Stimulated activated CD4-positive, alpha-beta T cell treated with anti-CD3 and anti-CD28 coated beads, Interleukin-1b, Interleukin-23, amount 100 ng/mL, for 1 hour (primary cell): ENCODE measurements at places on chromosomes 3 and 15.

GRCh38 chr3:121482660-121483059 lies 63.1 kb downstream of the POLQ start:
- DNase-seq, result no peak

DNA sequence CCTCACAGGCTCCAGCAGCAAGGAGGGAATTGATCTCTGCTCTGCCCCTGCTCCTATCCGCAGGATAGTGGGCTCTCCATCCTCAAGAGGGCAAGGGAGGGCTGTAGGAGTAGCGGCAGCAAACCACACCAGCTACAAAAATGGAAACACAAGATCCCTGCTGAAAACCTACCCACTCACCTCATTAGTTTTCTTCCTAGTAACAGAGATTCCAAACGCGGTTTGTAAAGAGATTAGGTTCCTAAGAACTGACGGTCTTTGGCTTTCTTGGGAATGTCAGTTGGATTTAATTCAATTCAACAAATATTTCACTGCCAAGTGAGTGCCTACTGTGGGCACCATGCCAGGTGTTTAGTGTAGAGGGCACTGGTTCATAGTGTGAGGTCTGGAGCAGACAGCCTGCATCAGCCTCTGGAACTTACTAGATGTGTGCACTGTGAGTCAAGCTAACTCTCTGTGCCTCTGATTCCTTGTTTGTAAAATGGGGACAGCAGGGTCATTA lies 84.7 kb downstream of the MRPL46 start:
- no peak for DNase-seq

DNA sequence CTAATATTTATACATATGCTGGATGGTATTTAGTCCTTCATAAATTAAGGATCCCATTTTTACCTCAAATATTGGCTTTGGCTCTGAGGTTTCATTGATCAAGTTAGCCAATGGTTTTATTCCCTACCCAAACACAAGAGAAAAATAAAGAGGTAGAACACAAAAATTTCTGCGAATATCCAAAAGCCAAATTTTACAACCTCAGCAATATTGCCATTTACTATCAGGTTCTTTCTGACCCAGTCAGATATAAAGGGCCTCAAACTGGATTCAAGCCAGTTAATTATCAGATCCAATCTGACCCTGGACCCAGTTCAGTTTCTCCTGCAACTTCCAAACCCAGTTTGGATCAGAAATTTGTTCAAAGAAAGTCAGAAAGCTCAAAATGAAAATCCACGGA lies 998.1 kb downstream of the SI start:
- DNase-seq, result no peak

DNA sequence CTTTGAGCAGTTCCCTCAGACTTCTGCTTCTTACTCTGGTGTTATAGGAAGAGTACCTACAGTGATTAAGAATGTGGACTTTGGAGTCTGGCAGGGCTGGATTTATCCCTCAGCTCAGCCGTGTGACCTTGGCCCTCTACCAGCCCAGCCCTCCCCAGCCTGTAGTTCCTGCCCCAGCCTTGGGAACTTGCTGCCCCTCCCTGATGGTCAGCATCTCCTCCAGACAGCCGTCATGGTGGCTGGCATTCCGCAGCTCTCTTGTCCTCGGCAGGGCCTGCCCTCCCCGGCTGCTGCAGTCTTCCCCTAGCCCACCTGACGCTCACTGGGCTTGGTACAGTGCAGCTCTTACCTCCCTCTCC lies 21.9 kb upstream of the CPNE9 start:
- no peak for DNase-seq

- no peak for DNase-seq
These were observed 58.1 kb upstream of the SATB1 start for GRCh38 chr3:18483226-18483625.

DNA sequence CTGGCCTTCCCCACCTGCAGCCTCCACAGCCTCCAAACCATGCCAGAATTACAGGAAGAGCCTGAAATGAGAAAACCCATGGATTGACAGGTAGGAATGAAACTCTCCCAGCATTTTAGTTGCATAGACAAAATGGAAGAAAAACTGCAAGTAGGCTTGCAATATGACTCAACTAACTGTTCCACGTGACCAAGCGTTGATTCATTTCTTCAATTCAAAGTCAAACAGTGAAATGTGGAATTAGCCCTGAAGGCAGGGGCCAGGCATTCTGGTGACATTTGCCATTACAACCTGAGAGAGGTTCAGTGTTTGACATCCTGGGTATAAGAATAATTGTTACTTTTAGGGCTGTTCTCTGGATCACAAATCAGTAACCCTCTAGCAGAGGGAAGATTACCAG lies 676.5 kb upstream of the CFAP20DC start:
- no peak for DNase-seq

DNA sequence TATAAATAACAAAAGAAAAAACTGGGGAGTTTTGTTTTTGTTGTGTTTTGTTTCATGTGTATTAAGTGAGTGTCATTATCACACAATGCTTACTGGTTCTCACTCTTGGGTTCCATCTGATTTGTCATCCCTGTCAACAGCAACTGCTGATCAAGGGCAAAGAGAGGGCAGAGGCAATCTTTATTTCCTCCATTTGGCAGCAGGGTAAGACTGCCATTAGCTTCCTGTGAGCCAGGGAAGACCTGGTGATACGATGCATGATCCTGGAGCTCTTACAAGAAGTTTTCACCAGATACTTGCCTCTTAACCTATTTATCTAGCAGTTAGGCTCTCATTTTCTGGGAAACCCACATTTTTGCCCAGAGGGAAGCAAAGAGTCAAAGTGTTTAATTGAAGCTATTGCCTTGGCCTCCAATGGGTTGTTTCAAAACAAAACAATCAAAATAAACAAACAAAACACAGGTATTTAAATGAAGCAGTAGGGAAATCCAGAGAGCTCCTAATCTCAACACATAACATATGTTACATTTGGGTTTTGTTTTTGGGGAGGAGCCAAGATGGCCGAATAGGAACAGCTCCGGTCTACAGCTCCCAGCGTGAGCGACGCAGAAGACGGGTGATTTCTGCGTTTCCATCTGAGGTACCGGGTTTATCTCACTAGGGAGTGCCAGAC lies 529.8 kb downstream of the MAGI1 start:
- no peak for DNase-seq

- DNase-seq, result no peak
These were observed 17.4 kb downstream of the NSMCE3 start for GRCh38 chr15:29252234-29252633.

DNA sequence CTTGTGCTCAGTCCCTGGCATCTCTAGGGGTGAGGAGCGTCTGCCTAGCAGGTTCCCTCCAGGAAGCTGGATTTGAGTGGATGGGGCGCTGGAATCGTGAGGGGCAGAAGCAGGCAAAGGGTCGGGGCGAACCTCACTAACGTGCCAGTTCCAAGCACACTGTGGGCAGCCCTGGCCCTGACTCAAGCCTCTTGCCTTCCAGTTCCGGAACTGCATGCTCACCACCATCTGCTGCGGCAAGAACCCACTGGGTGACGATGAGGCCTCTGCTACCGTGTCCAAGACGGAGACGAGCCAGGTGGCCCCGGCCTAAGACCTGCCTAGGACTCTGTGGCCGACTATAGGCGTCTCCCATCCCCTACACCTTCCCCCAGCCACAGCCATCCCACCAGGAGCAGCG lies 5.0 kb downstream of the RHO start:
- no peak for DNase-seq

DNA sequence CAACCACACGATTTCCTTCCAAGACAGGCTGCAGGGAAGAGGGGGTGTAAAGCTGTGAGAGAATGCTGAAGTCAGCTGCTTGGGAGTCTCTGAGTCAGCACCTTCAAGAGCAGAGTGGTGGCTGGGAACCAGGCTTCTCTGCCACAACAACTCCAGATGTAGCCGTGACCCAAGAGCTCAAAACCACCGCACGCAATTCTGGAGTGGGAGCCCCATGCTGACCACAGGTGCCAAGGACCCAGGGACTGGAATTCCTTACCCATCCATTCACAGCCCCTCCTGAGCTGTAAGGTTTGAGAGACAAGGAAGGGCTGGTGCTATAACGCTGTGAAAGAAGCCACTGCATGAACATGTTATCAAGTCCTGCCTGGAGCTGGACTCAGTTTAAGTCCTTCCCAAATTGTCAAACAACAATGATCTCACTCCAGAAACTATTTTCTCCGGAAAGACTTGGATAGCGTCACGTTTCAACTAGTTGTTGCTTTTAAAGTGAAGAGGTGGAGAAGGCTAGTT lies 61.4 kb downstream of the UMPS start:
- no peak for DNase-seq

DNA sequence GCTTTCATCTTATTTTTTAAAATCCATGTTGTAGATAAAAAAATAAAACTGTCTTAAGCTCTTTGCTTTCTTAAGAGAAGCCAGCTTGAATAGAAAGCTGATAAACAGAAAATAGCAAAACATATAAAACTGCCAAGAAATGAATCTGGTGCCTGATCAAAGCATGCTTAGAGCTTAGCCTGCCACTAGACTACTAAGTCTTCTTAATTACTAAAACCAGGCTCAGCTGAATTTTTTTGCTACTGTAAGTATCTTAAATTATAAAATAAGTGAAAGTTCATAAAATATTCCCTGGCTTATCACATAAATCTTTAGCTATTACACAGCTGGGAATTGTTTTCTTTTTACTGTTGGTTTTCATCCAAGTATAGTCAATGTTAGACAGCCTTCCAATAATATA lies 803.9 kb downstream of the DIPK2A start:
- DNase-seq, result no peak

DNA sequence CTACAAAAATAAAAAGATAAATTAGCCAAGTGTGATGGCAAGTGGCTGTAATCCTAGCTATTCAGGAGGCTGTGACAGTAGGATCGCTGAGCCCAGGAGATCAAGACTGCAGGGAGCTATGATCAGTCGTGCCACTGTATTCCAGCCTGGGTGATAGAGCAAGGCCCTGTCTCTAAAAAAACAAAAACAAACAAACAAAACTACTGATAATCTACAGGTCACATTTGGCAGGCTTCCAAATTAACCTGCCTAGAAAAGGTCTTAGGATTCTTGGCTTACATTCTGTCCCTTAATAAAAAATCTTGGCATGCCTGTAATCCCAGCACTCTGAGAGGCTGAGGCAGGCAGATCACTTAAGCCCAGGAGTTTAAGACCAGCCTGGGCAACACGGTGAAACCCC lies 33.4 kb upstream of the SETD2 start:
- no peak for DNase-seq

GRCh38 chr3:37072892-37073291 lies 79.6 kb downstream of the MLH1 start:
- DNase-seq, result no peak

- no peak for DNase-seq
These were observed 20.4 kb downstream of the RAD18 start for GRCh38 chr3:8942746-8943488.

GRCh38 chr3:97438131-97438530 lies 326.4 kb upstream of the ARL6 start:
- DNase-seq, result no peak
